ENCODE measurements at places on chromosomes 4 and X.

GRCh38 chrX:118694638-118695037, 32.8 kb upstream of the IL13RA1 start:
- DNase-seq: no peak

- DNase-seq: peak; percentile 97
Observed at GRCh38 chr4:2262145-2262943, 435 bp upstream of the MXD4 start.

DNA sequence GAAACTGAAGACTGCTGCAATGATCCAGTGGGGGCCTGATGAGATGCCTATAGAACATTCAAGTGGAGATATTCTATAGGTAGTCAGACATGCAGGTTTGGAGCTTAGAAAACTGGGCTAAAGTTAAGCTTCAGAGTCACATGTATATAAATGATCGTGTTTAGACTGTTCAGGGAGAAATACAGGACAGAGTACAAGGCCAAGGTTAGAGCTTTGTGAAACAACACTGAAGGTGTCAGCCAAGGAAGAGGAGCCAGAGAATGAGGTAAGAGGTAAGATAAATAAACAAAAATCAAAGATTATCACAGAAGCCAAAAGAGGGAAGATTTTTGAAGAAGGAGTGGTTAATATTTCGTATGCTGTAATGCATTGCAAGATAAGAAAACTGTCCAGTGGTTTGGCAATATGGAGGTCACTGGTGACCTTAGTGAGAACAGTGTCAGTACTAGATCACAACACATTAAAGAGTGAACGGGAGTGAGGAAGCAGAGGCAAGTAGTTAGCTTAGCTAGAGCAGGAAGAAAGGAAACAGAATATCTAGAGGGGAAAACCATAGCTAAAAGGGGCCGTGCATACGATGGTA, 58.0 kb upstream of the KLHL13 start:
- DNase-seq: no peak

DNA sequence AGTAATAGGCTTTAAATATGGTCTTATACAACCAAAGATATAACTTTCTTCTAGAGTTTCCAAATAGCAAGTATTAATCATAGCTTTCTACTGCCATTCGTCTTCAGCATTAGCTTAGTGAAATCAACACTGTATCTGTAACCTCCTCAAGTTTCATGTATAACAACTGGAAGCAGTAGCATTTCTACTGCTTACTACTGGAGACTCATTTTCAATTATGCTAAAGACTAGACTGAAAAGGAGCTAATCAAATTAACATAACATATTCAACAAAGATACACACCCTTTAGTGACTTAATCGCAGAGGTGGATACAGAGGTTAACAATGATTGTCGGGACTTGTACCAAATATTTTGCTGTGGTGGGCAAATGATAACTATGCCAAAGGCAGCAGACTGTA, 344.2 kb upstream of the TEX13C start:
- DNase-seq: no peak

- DNase-seq: no peak
Observed at GRCh38 chr4:86521373-86521969, 72.6 kb upstream of the PTPN13 start.

GRCh38 chr4:165626316-165626715, 246.7 kb upstream of the TLL1 start:
- no peak for DNase-seq

- no peak for DNase-seq
Observed at GRCh38 chr4:118742050-118742449, 56.9 kb downstream of the METTL14 start.

DNA sequence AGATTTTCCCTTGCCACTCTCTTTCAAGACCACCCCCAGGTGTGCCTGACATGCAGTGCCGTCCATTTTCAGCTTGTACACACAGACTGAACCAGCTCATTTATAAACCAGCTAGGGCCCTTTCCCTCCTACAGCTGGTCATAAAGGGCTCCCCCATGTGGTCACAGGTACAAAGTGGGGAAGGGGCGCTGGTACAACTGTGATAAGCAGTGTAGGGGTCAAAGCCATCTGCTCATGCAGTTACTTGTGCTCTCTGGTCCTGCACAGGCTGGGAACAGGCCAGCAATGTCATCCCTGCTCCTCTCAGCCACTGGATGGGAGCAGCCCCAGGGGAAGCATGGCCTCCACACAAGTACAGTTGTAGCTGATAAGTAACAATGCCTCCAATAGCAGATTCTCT, 20.6 kb downstream of the GABRQ start:
- DNase-seq: no peak

GRCh38 chr4:106039796-106040195, 144.5 kb downstream of the NPNT start:
- no peak for DNase-seq

DNA sequence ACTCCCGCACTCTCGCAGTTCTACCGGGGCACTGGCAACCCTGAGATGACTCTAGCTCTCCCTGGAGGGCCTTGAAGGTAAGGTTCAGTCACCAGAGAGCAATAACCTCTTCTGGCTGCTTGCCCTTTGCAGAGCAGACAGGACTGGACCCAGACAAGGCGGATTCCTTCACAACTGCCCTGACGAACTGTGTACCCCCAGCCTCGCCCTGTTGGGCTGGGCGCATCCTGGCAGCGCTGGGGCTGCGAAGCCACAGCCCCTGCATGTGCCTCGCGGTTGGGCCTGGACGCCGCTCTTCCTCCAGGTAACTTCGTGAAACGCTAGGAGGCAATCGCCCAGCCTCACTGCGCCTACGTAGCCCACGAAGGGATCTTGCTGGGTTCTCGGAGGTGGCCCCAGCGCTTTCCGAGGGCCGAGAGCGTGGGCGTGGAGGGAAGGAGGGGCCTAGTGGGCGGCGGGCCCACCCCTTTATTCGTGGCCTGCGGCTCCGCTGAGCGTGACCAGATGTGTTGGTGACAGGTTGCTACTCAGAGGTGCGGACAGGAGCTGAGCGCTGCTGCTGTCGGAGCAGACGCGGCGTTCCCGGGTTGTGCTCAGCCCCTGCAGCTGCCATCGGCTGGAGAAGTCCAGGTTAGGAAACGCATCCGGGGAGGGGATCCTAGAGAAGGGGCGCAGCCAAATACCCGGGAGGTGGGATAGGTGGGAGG, 1.9 kb upstream of the MAMLD1 start:
- DNase-seq: peak; percentile 27

DNA sequence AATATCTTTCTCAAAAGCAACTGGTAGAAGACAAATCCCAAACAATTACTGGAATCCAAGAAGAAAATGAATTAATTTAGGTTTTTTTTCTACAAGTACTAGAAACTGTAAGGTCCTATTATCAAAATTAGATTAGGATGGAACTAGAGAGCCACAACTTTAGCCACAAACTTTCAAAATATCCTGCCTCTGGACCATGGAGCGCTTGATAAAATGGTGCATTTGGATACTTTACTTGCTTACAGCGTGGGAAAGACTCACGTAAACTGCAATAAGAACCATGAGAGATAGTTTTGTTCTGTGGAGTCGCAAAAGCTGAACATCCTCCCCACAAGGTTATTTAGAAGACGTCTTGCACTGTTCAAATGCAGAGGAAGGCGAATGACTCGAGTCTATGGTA, at the start of gene DCAF8L2:
TSS of gene DCAF8L2 (plus strand) at position 301 of the 400 bp plus-strand sequence. CDS start 156,552 bp downstream, outside the sequence.
- DNase-seq: no peak

GRCh38 chr4:163923092-163923491, 428.6 kb downstream of the TMA16 start:
- no peak for DNase-seq

DNA sequence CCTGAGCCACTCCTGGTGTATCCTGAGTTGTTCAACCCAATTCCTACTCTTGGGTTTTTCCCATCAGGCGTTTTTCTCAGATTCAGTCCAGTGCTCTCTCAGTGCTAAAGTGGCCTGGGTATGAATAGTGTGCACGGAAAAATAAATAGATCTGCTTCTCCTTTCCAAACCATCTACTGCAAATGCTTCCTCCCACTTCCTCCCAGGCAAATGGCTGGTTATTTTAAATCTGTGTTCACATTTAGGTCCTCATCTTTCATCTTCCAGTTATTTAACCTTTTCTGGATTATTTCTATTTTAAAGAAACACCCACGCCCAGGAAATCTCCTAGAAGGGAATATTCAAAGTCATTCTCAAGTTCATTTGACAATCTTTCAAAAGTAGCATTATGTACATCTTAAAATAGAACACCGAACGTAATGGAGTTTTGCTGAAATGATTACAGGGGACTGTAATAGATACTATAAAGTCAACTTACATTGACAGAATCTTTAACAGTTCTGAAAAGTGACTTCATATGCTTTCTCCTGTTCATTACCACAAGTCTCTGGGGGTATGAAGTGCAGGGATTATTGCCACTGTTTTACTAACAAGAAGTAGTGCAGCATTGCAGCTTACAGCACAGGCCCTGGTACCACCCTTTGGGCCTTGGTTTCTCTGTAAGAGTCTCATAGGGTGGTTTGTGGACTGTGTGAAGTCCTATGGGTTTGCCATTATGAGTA, 66.3 kb downstream of the MED28 start:
- no peak for DNase-seq

DNA sequence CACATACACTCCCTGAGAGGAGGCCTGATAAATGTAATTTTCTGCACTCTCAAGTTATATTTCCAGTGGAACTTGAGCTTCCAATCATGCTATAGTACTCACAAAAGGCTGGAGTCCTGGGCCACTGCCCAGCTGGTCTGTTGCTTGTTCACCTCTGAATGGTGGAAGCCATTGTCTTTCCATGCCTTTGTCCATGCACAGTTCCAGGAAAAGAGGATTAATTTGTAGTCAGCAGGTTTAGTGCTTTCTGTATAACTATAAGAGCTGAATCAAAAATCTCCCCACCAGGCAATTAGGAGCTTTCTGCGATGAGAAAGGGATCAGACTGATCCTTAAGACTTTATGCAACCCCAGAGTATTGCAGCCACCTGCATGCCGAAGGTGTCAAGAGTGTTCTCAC, 195.4 kb upstream of the PGRMC2 start:
- no peak for DNase-seq

GRCh38 chr4:52358366-52358765, 300.7 kb downstream of the USP46 start:
- no peak for DNase-seq

- no peak for DNase-seq
Observed at GRCh38 chrX:48460606-48461005, 9.5 kb downstream of the SLC38A5 start.

- DNase-seq: no peak
Observed at GRCh38 chr4:154506253-154506652, 14.7 kb upstream of the DCHS2 start.

DNA sequence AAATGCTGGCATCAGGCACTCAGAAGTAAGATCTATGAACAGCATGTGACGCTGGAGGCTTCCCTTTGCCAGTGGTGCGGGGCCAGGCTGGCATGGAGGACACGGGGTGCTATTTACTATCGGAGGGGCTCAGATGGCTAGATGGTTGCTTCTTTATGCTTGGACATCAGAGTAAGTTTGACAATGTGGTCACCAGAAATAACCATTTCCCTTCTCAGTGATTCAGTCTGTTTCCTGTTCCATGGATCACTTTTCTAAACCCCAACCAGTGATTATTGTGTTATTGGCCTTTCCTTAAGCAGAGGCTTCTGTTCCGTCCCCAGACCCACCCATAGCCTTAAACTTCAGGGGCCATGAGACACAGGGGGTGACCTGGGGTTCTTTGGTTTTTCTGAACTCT, 55.4 kb upstream of the DHX15 start:
- no peak for DNase-seq

- no peak for DNase-seq
Observed at GRCh38 chr4:135120195-135120594, 918.6 kb upstream of the PABPC4L start.

GRCh38 chr4:181966104-181966551, 277.1 kb upstream of the TENM3 start:
- no peak for DNase-seq

- DNase-seq: no peak
Observed at GRCh38 chr4:120841580-120841979, 80.9 kb downstream of the PRDM5 start.

- no peak for DNase-seq
Observed at GRCh38 chr4:74453829-74454742, 9.2 kb downstream of the AREG start.

DNA sequence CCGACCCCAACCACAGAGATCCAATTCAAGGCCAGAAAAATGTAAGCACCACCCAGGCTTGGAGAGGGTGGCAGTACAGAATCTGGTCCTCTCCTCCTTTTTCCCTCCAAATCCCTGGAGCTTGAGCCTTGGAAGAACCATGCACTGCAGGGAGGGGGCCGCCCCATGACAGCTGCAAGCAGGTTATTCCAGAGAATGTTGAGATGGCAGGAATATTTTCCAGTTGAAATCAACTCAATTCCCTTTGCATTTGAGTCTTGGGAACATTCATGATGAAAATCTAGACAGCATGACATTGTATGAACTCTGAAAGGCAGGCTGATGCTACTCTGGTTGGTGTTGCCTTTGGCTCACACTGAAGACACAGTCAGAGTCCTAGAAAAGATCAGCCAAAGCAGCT, 386.6 kb upstream of the FGF16 start:
- DNase-seq: no peak

DNA sequence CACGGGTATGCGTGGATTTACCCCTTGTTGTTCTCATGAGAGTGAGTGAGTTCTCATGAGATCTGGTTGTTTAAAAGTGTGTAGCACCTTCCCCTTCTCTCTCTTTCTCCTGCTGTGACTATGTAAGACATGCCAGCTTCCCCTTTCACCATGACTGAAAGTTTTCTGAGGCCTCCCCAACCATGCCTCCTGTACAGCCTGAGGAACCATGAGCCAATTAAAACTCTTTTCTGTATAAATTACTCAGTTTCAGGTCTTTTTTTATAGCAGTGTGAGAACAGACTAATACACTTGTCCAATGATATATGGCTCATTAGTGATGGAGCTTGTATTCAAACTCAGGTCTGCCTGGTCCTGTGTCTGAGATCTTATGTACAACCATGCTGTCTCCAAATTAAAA, 28.5 kb upstream of the RTL3 start:
- DNase-seq: no peak

GRCh38 chrX:153750127-153750774, 13.8 kb upstream of the PLXNB3 start:
- no peak for DNase-seq

DNA sequence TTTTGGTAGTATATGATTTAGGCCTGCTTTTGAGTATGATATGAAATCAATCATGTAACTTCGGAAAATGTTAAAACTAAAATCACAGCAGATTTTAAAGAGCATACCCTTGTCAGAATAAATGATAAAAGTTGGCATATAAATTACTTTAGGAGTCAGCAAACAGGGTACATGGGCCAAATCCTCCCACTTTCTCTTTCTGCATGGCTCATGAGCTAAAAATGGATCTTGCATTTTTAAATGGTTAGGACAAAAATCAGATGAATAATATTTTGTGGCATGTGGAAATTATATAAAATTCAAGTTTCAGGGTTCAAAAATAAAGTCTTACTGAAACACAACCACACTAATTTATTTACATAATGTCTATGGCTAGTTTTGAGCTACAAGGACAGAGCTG, 214.9 kb downstream of the GASK1B start:
- no peak for DNase-seq

- DNase-seq: no peak
Observed at GRCh38 chr4:122973465-122973864, 51.1 kb upstream of the NUDT6 start.

GRCh38 chr4:129972257-129972656, 876.3 kb downstream of the C4orf33 start:
- DNase-seq: no peak

Data from glutamatergic neuron (in vitro differentiated cells).